NCI-H2081 treated with DMSO at 0.1 percent for 48 hours (cell line): ENCODE measurements at places on chromosomes 13 and 19.
A peak's percentile ranks its signal among the peaks of the same experiment; 100 is the strongest.

DNA sequence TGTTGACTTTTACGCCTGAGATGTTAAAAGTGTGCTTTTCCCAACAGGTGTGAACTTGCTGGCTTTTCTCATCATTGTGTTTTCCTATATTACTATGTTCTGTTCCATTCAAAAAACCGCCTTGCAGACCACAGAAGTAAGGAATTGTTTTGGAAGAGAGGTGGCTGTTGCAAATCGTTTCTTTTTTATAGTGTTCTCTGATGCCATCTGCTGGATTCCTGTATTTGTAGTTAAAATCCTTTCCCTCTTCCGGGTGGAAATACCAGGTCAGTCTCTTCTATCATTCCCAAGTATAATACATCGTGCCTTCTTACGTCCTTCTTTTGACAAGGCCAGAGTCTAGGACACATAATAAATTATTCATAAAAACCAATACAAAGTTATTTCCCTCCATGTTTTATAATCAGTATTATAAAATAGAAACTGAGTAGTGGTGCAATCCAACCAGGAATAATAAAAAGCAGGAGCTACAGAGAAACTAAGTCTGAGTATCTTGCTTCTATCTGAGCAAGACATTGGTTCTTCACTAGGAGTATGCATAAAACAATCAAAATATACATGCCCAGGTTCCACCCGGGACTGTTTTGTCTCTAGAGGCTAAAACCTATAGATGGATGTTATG is 57.9 kb downstream of the RXFP2 start:
- DNase-seq = no peak

DNA sequence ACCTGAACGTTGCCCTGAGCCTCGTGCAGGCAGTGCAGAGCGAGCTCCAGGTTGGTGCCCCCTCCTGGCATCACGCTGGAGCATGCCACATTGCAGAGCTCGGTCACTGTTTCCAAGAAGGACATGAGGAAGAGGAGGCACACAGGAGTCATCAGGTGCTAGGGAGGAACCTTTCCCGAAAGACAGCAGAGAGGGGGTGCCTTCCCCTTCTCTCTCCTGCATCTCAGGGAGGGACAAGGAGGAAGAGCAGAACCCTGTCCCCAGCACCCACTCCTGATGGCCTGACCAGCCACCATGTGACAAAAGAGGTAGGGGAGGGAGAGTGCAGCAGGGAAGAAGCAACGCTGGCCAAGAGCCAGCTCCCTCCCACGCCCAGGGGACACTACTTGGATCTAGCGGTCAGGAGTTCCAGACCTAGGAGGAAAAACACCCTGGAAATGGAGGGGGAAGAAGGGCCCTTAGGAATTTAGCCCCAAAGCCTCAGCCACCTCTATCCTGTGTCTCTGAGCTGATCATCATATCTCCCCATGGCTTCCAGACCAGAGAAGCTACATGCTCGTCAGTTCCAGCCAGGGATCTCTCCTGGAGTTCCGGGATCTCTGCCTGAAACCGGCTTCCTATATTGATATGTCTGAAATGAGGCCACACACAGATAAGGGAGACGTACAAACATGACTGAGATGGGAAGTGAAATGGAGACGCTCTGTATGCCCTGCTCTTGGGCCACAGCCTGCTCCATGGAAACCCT is 17.0 kb upstream of the NAPA start:
- DNase-seq = no peak

- DNase-seq = peak; percentile 53
Measured at GRCh38 chr19:44845612-44846454, at the start of gene NECTIN2. TSS of gene NECTIN2 (plus strand) at chr19:44846297. CDS start at chr19:44846526, 229 bp downstream.

GRCh38 chr19:49874503-49875157 is 2.5 kb downstream of the AKT1S1 start:
- no peak for DNase-seq

GRCh38 chr13:39825886-39826285 is 170.4 kb downstream of the COG6 start:
- no peak for DNase-seq

GRCh38 chr13:41973247-41973741 is 12.4 kb upstream of the VWA8 start:
- no peak for DNase-seq

DNA sequence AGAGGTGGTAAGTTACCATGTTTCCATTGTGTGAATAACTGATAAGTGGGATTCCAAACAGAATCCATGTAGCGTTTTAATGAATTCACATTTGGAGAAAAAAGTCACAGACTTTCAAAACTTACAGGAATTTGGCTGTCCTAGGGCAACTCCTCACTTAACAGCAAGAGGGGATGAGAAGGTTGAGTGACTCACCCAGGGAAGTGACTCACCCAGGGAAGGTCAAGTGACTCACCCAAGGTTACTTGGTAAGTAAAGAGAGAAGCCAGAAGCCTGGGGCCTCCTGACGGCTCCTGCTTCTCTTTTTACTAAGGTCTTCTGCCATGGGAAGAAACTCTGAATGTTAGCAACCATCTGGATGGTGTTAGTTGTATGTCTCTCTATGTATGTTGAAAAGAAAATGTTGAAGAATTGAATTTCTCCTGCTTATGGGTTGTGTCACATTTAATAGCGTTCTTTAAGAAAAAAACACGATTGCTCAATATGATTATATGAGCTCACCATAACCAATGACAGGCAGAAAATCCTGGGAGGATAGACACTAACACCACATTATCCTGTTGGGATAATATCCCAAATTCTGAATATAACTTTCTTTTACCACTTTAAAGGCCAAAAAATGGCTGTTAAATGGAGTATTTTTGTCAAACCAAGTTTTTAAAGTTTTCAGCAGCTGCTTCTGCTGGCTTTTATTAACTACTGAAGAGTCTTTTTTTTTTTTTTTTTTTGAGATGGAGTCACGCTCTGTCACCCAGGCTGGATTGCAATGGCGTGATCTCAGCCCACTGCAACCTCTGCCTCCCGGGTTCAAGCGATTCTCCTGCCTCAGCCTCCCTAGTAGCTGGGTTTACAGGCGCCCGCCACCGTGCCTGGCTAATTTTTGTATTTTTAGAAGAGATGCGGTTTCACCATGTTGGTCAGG is 195.6 kb downstream of the GGACT start:
- DNase-seq = no peak

DNA sequence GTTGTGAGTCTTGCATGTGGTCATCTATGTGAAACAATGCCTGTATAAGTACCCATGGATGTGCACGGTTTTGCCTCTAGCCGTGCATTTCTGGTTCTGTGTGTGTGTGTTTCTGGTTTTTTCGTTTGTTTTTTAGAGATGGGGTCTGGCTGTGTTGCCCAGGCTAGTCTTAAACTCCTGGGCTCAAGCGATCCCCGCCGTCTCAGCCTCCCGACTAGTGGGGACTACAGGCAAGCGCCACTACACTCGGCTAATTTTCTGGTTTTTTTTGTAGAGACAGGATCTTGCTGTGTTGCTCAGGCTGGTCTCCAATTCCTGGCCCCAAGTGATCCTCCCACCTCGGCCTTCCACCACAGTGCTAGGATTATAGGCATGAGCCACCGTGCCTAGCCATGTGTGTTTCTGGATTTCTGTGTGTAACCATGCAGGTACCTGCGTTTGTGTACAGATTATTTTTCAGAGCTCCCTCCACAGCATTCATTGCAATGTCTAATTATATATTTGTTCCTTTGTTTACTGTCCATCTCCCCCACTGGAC is 15.9 kb upstream of the FOSB start:
- no peak for DNase-seq

GRCh38 chr19:40244579-40245317 is 18.3 kb upstream of the CCNP start:
- DNase-seq = no peak

- no peak for DNase-seq
Measured at GRCh38 chr19:8631425-8631819, 989 bp downstream of the NFILZ start.
